Progenitor cell of endocrine pancreas (in vitro differentiated cells): ENCODE measurements at places on chromosomes 7 and 10.

GRCh38 chr7:6637544-6638229 lies 569 bp downstream of the ZNF316 start:
- DNase-seq = peak; percentile 50

- no peak for DNase-seq
Measured at GRCh38 chr7:3371601-3372000, 70.5 kb downstream of the SDK1 start.

- no peak for DNase-seq
Measured at GRCh38 chr7:77427996-77428603, 12.0 kb upstream of the GSAP start.

- DNase-seq = no peak
Measured at GRCh38 chr7:74372511-74373111, 81.1 kb upstream of the GTF2IRD1 start.

DNA sequence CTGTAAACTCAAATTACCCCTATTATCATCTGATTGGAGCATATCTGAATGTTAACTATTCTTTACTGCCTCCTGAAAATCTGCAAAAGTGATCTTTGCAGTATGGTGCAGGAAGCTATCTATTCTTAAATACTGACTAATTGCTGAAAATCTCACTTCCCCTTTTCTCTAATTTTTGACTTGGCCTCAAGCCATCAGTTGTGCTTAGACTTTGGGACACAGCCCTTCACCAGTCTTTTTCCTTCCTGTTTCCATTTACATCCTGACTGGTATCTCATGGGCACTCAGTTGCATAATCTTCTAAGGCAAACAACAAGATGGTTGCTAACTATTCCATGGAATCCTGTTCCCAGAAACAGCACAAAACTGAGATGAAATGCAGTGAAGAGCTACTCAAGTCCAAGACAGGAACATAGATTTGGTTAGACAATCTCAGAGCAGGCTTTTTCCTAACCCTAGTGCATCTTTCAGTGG lies 228.5 kb downstream of the SORCS1 start:
- no peak for DNase-seq

DNA sequence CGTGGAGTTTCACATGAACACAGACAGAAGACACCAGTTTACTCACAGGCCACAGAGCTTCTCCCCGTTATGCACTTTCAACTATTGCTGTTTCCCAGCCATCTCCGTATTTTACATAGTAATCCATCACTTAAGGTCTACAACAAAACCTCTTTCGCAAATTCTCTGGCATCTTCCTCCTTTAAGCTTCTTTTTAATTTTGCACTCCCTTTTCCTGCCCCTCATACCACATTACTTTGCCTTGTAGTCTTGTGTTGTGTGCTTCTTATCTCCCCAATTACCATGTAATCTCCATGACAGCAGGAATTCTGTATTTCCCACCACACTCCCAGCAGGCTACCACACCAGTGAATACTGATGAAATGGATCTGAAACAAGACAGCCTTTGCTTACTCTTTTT lies 87.3 kb downstream of the ODAD2 start:
- no peak for DNase-seq

DNA sequence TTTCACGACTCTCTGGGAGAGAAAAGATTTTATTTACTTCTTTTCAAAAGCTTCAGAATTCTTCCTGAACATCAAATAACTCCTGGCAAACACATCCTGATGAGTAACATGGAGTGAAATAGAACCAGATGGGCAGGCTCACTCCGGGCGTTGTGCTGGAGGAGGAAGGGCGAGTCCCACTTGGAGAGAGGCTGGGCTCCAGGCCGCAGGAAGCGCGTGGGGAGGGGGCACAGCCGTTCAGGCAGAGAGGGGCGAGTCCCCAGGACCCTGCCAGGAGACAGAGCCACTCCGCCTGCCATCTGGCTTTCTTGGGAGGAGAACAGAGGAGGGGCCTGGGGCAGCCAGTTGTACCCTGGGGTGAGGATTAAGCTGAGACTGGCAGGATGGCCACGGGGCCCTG lies 265.9 kb upstream of the ZMIZ1 start:
- no peak for DNase-seq
